ENCODE measurements at places on chromosomes 4 and X.

GRCh38 chr4:25103418-25103817 is 56.8 kb downstream of the SEPSECS start:
- DNase-seq = no peak

GRCh38 chrX:153349952-153350351 is 16.0 kb downstream of the ZNF275 start:
- no peak for DNase-seq

GRCh38 chr4:8328456-8328855 is 58.9 kb downstream of the HTRA3 start:
- no peak for DNase-seq

- DNase-seq = no peak
Observed at GRCh38 chrX:15645266-15645665, 19.3 kb downstream of the CLTRN start.

DNA sequence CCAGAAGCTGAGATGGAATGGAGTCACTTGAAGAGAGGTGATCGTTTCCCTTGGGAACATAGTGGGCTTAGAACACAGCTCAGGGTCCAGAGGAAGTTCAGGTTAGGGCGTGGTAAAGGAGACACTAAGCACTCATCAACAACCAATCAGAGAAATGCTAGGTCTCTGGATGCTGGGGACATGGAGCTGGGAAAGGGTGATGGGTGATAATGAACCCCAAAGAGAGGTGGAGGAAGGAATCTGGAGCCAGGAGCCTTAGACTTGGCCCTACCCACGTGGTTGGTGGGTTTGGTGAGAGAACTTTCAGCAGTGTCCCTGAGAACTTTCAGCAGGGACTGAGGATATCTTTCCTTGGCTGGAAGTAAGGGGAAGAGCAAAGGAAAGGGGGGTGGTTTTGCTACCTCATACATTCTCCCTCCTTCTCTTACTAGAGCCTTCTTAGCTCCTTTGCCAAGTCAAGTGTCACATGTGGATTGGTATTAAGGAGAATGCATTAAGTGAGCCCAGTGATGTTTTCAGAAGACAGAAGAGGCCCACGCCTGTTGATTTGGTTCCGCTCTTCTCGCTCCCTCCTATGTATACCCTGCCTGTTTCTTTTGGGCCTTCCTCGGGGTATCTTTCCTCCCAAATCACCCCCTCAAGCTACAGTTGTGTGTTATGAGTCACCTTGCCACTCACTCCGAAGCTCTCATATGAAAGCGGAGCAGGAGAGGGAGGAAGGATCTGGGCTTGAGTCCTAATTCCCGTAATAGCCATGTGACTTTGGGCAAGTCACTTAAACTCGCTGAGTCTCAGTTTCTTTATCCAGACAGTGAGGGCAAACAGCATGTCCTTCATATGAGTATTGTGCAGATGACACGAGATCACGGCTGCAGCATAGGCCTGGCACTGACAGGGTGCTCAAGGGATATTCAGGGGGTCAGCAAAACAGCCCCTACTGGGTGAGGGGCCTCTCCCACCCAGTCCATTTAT is 63.1 kb downstream of the TSC22D3 start:
- no peak for DNase-seq

DNA sequence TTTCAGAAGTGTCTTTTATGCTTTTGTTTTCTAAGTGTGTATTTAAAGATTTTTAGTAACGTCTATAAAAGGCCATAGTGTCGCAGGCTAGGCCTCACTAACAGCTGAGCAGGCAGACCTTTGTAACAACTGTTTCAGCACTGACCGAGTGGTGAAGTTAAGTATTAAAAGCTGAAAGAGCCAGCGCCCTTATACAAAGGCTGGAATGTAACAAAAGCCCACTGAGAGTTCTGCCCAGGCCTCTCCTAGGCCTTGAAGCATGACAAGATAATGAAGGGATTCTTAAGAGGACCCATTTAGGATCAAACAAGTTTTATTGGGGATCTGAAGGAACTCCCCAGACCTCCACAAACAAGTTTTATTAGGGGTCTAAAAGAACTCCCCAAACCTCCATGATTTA is 722.5 kb upstream of the PRKX start:
- DNase-seq = no peak

DNA sequence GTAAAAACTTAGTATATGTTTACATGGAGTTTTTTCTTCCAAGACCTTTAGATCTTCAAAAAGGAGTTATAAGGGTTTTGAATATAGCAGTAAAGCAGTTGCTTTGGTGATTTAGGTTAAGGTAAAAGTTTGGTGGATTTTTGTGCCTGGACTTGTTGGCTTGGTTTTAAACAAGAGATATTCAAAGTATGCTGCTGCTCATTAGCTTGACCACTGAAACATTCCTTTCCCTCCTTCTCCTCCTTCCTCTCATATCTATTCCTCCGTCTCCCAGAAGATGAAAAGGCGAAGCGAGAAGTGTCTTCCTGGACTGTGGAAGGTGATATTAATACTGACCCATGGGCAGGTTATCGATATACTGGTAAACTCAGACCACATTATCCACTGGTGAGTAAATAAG is 38.4 kb downstream of the METAP1 start:
- no peak for DNase-seq

DNA sequence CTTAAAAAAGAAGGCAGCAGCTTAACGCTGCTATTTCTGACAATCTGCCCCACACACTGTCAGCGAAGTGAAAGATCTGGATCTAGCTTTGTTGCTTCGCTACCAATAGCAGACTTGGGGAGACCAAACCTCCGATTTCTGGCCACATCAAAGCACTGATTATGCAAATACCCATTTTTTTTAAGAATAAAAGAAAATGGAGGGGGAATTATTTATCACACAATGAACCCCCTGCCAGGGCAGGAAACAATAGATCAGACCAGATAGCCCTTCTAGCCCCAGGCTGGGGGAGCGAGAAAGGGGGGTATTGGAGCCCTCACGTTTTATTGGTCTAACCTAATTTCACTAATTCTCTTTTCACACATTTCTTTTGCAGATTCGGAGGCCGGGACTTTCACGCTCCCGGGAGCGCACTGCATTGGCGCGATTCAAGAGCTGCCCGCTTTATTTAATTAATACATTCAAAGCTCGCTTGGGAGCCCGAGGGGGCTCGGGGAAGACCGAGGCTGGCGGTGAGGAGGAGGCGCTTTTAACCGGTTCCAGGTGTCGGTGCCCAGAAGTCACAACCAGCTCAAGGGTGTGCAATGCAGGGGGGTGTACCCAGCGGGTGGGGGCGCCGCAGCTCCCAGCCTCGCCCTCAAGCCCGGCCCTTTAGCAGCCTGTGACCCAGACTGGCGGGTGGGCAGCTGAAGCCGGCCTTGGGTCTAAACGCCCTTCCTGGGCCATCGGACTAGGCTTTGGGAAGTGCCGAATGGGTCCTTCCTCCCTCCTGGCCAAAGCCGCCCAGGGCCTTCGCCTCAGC is 5.5 kb downstream of the NEUROG2 start:
- no peak for DNase-seq

- DNase-seq = no peak
Observed at GRCh38 chr4:184448821-184449220, 25.5 kb downstream of the IRF2 start.

DNA sequence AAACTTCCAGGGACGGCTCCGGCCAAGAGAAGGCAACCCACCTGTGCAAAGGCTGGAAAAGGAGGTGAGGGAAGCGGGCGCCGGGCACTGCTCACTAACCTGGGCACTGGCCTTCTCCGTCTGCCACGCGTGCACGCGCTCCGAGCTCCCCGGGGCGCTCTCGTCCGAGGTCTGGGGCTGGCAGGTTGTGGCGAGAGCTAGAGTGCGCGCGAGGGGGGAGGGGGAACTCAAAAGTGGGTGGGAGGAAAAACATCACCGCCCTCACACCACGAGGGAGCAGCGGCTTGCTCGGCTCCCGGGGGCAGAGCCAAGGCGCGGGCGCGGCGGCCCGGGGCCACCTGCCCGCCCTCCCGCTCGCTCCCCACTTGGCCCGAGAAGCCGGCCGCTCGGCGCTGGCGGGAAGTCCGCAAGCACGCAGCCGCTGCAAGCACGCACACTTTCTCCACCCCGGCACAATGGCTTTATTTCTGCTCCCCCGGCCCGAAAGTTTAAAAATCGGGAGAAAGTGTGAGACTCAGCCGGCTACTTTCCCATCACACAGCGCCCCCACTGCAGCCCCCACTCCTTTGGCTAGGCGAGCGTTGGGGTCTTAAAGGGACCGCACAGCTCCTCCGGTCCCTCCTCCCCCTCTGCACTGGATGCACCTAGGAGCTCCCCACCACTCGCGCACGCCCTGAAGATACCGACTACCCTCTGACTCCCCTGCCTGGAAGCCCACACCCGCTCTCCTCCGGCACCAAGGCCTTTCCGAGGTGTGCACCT is at the start of gene CHRDL1:
CHRDL1 (minus strand) TSS at position 173 of the 762 bp plus-strand sequence. CDS start 3,636 bp downstream, outside the sequence.
- no peak for DNase-seq

DNA sequence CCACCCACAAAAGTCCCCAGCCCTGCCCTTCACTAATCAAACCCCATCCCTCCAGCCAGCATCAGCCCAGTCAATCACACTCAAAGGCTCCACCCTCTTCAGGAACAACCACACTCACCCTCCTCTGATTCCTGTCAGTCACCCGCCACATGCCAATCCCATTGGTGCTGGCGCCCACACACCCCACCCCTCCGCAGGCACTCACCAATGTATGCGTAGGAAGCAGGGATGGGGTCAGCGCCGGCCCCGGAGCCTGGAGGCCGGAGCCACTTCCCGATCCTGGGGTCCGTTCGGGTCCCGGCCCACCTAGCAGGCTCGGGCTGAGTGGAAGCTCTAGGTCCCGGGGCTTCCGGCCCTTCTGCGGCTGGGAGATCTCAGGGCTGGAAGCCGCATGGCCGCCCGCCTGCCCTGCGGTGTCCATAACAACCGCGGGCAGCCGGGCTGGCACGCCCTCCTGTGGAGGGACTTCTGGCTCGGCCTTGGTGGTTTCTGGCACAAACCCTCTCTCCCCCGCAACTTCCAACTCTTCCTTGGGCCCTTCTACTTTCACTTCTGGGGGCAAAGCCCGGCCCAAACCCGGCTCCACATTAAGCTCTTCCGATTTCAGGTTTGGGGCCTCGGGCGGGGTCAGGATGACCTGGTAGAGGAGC is 7.9 kb upstream of the CFP start:
- DNase-seq = no peak

- DNase-seq = no peak
Observed at GRCh38 chr4:173651651-173652282, 121.7 kb upstream of the HAND2 start.

DNA sequence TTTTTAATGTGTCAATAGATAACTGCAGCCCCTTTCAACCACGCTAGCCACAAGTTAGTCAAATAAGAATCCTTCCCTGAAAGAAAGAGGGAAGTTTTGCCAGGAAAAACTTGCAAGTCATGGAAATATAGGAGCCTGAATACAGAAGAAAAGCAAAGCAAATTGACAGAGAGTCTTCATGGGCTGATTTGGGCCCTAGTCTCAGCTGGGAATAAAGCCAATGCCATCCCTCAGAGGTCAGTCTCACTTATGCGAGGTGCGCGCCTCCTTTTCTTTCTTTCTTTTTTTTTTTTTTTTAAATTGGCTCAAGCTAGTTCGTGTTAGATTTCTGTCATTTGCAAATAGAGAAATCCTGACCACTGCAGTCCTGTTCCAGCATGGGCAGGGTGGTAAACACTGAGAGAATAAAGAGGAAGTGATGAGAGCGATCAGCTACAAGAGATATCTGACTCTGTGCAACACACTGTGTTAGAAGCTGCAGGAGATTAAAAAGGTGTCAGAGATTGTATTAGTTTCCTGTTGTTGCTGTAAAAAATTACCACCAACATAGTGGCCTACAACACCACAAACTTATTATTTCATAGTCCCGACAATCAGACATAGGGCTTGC is 299.7 kb downstream of the LDB2 start:
- DNase-seq = no peak

GRCh38 chr4:46032056-46032455 is 91.8 kb downstream of the GABRG1 start:
- no peak for DNase-seq
